ENCODE measurements at places on chromosomes 2 and 18.

DNA sequence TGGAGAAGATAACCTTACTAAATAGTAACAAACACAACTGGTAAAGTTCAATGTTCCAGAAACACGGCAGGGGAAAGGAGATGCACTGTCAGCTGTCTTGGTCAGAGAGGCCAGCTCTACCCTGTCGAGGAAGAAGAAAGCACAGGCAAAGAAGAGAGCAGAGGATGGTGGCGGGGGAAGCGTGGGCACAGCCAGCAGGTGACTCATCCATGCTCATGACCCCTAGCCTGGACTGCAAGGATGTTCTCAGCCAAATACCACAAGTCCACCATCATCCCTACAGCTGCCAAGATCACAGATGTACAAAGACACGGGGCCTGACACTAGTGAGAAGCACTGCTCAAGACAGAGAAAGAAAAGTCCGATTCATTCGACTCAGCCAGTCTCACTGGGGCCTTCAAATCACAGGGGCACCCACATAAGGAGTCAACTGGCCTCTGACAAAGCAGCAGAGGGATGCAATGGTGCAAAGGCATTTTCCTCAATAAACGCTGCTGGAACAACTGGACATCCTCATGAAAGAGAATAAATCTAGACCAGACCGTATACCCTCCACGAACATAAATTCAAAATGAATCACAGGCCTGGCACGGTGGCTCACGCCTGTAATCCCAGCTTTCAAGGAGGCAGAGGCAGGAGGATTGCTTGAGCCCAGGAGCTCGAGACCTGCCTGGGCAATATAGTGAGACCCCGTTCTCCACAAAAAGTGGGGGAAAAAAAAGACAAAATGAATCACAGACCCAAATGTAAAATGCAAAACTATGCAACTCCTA, 5.6 kb downstream of the DTYMK start:
- DNase-seq = no peak

DNA sequence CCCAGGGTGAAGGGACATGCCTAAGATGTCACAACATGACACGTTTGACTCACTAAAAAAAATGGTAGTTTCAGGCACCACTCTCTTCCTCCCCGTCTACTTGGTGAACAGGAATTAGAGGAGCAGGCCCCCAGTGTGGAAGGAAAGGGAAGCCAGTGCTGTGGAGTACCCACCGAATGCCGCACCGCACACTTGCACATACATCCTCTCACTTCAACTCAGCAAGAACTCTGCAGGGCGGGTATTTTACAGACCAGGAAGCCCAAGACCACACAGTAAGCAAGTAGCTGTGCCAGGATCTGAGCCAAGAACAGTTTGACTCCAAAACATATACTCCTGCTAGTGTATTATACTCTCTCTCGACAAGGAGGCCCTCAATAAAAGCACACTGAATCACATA, 69.8 kb downstream of the BCL2 start:
- DNase-seq = peak; percentile 33

- DNase-seq = no peak
These were observed 63.5 kb upstream of the RASGRP3 start for GRCh38 chr2:33412920-33413319.

DNA sequence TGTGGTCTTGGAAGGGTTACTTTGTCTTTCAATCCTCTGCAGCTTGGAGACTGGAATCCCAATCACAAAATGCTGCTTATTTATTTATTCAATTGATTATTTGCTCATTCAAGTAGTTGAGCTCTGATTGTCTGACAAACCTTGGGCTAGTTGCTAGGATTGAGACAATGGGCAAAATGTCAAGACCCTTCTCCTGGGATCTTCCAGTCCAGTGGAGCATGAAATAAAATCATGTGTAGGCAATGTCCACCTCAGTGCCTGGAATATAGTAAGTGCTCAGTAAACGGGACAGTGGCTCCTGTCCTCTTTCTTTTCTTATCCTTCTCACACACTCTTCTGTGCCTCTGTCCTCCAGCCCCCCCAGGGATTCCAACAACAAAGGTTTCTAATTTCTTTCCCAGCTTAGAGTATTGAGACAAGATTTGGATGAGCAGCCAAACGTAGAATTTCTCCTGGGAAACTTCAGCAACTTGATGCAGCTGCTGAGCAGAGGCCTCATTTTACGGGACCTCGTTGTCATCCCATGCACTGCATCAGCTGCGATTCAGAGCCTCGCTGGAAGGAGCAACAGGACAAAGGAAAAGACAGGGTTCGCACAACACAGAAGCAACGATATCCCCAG, 545.0 kb downstream of the SOX11 start:
- no peak for DNase-seq

DNA sequence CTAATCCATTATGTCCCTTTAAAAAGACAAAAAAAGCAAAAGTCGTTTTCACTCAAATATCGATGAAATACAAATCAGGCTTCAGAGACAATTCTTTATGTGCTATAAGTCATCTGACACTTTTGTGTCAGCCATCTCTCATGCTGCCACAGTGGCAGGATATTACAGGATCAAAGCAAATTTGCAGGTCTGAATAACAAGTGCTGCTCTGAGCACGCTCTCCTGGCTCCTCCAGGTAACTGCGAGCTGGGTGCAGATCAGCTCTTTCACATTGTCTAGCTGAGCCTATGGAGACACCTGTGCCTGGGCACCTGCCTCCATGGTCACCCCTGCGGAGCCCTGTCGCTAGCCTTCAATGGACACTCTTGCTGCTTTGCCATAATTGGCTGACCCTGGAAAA, 250.2 kb upstream of the RAB12 start:
- DNase-seq = no peak

DNA sequence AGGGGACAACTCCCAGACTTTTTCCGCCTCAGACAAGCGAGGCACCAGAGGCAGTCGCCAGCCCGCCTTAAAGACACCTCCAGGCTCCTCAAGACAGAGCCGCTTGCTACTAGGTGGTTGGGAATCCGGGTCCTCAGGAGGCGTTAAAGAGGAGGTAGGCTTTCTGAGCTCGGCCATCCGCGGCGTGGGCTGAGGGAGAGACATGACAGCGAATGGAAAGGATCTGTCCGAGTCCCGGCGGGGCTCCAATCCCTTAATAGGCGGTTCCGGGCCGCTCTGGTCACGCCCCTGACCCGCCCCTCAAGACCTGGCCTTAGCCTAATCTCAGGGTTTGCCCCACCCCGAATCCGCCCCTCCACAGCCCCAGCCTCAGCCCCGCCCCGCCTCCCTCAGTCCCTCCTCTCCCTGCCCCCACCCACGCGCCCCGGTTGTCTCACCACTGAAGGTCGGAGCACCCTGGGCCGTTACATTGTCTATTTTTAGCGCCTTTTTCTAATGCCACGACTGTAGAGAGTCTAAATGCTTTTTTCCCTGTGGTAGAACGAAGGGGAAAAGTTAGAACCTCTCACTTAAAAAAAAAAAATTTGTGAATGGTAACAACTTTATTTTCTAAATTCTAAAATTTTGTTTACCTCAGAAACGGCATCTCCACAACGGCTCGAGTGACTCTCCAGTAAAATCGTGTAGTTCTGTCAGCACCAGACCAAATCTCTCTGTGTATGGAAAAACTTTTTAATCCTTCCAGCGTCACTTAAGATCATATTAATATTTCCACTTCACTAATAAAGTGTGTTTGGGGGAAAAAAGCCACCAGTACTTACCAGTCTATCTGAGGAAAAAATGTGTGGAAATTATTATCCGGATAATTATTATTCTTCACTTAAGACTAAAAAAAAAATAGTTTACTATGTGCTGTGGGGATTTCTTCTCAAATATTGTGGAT, at the start of gene RAD51AP2:
Gene RAD51AP2 (minus strand): TSS at position 229 of the 943 bp plus-strand sequence. CDS start 25 bp downstream, at position 204.
- no peak for DNase-seq

DNA sequence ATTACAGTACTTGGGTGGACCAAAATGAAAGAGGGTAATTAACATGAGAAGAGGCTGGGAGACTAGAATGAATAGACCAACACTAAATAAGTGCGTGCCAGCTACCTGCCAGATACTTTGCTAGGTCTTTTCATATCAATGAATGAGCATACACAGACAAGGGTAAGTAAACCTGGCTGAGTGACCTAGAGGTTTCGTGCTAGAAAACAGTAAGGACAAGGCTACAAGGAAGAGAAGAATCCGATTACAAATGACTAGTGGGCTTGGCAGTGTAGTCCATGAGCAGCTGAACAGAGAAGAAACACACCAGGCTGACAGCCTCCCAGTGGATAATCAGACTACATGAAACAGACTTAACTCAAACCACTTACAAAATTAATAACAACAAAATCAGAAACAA, 64.6 kb downstream of the THADA start:
- no peak for DNase-seq

GRCh38 chr2:126752876-126753275, 96.9 kb downstream of the GYPC start:
- DNase-seq = no peak

DNA sequence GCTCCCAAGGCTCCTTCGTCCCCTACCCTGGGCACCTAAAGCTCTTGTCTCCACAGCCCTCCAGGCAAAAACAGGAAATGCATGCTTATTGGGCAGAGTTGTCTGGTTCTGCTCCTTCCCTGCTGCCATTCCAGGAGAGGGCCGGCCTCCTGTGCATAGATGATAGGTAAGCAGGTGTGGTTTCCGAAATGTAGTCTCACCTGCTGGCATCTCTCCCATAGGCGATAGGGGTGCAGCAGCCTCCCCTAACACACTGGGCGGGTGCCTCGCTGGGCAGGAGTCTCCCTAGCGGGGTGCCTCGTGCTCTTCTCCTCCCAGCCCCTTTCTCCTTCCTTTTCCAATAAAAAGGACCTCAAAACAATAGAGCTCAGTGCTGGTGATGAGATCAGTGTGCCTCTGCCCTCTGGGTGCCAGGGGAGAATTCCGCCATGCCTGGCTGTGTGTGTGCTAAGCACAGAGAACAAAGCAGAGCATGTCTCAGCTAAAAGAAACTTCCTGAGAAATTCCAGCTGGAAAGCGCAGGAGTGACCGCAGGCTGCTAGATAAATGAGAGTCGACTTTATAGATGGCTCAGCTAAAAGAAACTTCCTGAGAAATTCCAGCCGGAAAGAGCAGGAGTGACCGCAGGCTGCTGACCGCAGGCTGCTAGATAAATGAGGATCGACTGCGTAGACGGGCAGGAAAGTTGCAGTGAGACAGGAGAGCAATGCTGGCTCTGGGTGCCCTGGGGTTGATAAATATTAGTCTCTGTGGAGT, 11.3 kb upstream of the PXDN start:
- no peak for DNase-seq

DNA sequence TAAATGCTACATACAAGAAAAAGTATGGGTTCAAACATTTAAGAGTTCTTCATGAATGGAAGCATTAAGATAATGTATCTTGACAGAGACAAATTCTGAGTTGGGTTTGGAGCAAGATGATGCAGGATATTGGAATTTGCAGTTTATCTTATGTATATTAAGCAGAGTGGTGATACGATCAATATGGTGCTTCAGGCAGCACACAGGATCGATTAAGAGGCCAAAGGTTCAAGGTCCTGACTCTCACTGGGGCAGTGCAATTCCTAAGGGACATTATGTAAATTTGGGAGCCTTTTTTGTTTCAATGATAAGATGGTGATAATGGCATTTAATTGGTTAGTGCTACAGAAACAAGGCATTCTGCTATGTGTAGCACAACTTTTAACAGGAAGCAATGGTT, 381.9 kb downstream of the KCNJ3 start:
- DNase-seq = no peak

- no peak for DNase-seq
These were observed 316.2 kb downstream of the ETAA1 start for GRCh38 chr2:67713376-67713775.

DNA sequence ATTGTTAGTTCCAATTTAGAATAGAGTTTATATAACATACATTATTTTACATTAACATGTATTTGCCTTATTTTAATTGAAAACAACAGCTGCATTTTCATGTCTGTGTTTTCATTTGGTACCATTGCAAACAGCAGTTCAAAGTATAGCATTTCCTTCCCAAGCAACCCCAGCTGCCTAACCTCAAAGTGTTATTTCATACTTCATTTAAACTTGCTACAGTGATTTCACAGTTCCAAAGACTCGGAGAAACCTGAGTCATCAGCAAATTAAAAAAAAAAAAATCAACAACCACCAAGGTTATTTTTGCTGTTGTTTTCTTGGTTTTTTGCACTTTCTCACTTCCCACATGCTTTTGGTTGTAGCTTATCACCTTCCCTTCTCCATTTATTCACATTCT, 236.5 kb upstream of the SPHKAP start:
- no peak for DNase-seq

DNA sequence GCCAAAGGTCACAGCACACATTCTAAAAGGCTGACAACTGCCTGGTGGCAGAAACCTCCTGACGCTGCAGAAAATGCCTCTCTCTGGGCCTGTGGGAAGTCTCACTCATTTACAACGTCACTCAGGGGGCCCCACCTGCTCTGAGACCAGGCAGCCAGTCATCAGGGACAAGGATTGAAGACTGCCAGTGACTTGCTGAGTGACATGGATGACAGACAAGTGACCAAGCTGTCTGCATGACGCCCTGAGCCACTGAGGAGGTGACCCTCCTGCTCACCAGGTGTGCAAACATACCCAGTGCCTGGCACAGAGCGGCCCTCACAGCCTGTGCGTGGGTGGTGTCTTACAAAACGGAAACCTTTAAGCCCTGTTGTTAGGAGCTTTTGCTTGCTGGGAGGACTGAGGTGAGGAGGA, 392.4 kb downstream of the TNS1 start:
- DNase-seq = no peak

DNA sequence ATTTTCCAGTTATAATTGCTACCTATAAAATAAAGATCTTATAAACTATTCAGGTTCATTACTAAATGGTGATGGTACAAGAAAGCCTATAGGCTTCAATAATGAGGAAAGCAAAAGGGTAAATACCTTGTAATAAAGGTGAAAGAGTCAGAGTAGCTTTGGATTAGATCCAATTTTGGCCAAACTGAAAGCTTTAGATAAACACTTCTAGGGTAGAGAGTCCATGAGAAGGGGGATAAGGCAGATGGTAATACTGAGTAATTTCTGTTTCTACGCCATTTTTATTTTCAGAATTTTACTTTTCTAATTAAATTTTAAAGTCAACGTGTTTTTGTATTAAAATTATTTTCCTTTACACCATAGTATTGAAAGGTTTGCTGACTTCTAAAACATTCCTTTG, 9.4 kb downstream of the CASP8 start:
- no peak for DNase-seq

GRCh38 chr2:144261336-144261735, 258.6 kb downstream of the ZEB2 start:
- no peak for DNase-seq

DNA sequence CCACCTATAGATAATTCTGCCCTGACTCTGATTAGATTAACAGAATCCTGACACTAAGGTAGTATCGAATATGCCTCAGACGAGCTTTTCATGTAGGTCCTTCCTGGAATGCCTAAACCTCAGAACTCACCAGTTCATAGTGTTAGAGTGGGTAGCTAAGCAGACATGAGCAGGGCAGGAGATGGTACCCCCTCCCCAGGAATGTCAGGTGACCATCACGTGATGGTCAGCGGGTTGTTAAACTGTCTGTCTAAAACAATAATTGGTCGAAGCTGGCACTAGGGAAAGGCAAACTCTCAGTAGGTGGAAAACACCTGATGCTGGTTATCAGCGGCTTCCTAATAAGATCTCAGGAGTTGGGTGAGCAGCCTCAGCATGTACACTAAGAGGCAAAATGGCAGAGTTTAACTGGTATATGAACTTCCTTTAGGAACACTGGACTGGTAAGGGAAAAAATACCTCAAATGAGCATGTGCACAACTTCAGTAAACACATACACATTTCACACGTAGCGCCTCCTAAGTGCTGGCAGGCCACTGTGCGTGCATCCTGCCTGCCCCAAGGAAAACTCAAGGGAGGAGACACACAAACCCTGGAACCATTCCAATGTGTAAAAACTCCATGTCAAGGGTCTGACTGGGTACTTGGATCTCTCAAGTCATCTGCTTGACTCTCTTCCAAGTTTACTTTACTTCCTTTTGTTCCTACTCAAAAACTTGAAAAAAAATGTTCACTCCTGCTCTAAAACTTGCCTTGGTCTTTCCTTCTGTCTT, 339.5 kb downstream of the GULP1 start:
- no peak for DNase-seq
